Activated CD8-positive, alpha-beta memory T cell treated with anti-CD3 and anti-CD28 coated beads for 48 hours (primary cell): ENCODE measurements at places on chromosomes 13 and 19.

GRCh38 chr13:102176846-102177245, 225.0 kb downstream of the FGF14 start:
- no peak for DNase-seq

DNA sequence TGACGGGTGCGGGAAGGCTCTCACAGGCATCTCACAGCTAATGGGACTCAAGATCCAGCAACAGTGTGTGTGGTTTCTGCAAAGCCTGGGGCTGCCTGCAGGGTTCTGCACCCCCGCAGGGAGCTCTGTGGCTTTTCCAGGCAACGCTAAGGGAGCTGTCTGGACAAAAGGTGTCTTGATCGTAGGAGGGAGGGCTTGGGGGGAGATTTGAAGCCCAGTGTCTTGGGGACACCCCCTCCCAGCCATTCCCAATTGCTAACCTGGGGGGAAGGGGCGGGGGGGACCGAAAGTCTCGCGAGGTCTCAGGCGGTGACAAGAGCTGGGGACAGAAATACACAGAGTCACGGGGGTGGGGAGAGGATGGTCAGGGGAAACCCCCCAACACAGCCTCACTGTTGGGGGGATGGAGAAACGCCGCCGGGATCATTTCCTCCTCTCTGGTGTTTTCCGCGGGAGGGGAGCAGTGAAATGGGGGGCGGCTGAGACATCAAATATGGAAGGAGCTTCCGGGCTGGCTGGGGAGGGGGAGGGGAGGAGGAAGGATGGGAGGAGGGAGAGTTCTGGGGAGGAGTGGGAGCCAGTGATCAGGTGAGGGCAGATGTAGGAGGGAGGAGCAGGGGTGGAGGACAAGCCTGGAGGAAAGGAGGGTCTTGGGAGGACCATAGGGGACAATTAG, 13.3 kb downstream of the KCNC3 start:
- no peak for DNase-seq

GRCh38 chr13:29159871-29160270, 339.7 kb downstream of the MTUS2 start:
- DNase-seq, result no peak

GRCh38 chr19:35863018-35863417, 5.4 kb upstream of the APLP1 start:
- DNase-seq, result no peak

DNA sequence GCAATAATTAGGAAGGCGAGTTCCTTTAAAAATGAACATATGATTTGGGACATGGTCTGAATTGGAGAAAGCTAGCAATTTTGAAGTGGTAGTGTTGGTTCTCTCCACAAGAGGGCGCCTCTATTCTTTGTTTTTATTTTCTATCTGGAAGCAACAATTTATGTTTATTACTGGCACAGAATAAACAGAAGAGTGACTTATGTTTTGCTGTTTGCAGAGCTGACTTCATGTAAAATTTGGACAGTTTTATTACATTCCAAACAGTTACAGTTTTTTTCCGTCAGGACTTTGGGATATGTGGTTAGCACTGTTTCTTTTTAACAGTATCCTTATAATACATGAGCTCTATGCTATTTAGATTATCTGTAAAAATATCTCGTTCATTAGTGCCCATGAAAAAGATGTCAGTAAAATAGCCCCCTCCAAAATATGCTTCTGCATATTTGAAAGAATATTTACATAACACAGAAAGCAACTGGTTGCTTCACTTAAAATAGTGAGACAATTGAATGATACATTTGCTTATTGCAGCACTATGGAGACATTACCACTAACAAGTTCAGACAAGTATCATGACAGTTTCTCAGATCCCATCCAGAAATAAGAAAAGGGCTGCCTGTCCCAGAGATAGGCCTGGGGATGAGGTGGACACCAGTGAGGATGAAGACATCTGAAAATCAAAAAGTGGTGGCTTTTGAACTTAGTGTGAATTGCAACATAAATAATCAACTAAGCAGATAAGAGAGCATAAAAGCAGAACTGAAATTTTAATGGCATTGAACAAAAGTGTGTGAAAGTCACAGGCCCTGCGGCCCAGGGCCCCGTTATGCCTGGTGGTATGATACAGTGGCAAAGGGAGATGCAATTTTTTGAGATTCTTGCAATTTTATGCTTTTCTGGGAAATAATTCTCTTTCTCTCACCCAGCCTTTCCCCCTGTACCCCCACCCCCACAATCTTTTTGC, 32.3 kb upstream of the FGF9 start:
- DNase-seq, result no peak

GRCh38 chr19:1262623-1263123, 6.5 kb upstream of the CIRBP start:
- DNase-seq, result no peak

GRCh38 chr19:51327066-51328001, 14.6 kb downstream of the VSIG10L start:
- peak; percentile 65 for DNase-seq

DNA sequence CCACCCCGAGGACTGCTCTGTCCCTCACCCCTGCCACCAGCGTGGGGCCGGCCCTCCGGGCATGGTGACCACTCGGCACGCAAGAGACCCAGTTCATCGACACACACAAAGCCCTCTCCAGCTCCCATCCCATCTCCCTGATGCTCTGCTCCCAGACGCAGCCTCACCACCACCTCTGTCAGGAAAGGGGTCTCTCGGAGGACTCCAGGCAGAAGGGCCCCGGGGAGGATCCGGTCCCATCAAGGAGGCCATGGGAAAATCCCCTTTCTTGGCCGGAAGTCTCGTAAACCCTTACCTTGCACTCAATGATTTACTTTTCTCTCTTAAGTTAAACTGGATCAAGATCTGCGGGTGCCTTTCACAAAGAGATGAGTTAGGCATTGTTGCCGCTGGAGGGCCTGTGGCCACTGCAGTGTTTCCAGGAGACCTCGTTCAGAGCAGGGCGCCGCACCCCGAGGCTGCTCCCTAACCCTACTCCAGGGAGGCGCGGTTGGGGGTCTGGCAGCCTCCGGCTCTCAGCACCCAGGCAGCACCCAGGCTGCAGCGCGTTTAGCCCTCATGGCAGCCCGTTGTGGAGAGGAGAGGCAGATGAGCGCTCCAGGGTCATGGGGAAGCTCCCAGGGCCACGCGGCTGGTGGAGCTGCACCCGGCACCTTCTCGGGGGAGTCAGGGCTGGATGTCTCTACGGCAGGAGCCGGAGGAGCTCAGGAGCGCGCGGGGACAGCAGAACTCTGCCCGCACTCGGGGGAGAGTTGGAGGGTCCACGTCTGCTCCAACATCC, 31.0 kb downstream of the C2CD4C start:
- no peak for DNase-seq

DNA sequence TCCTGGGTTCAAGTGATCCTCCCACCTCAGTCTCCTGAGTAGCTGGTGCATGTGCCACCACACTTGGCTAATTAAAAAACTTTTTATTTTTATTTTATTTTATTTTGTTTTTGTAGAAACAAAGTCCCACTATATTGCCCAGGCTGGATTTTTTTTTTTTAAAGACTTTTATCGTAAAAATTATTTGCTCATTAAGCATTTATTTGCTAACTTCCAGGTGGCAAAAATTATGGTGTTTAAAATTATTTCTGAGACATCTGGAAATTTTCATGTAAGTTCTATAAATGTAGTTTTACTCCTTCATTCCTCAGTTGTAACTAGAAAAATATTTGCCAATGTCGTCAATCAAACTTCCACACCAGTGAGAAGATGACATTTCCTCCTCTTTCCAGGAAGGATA, 233.3 kb upstream of the DACH1 start:
- DNase-seq, result no peak

- no peak for DNase-seq
Observed at GRCh38 chr13:41981951-41982715, 21.2 kb upstream of the VWA8 start.

DNA sequence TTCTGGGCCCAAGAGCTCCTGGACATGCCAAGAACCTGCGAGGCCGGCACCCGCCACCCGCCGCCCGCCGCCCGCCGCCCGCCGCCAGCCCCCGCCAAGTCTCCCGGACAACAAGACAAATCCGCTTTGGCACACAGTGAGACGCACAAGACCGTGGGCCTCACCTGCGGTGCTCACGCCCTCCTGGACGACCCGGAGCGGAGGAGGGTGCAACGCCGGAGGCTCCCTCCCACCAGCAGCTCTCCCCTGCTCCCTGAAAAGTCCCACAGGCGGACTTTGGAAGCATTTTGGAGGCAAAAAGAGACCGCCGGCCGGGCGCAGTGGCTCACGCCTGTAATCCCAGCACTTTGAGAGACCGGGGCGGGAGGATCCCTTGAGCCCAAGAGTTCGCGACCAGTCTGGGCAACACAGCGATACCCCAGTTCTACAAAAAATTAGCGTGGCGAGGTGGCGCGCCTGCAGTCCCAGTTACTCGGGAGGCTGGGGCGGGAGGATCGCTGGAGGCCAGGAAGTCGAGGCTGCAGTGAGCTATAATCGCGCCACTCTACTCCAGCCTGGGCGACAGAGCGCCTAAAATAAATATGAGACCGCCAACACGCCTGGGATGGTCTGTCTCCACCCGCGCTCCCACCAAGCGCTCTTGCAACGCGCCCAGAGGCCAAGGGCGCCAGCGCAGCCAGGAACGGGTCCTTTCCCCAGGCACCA, 783 bp downstream of the RHPN2 start:
- no peak for DNase-seq

DNA sequence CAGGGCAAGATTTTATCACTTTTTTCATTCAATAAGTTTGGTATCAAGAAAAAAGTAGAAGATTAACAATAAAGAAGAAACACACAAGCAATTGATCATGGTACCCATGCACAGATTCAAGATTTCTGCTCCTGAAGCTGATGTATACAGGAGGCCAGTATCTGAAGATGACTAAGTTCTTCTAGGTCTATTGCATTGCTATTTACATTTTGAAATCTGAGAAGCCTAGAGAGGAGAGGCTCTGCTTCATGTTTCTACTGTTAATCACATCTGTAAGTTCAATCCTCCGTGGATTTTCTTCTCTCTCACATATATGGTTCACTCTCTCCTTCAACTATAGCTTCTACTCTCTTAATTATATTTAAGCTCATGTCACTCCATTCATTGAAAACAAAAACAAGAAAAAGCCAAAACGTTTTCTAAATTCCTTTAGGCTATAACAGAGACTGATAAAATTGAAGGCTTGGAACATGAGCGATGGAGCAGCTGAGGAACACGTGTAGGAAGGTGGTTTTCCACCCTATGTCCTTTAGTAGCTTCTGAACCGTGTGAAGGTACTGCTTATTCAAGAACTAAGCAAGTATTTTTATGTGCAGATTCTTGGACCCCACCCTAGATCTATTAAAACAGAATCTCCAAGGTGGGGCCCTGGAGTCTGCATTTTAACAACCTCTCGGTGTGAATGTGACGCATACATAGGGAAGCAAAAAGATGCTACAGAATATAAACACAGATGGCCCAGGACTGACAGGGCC, 198.2 kb downstream of the EFNB2 start:
- no peak for DNase-seq

GRCh38 chr19:15812060-15812722, 3.3 kb downstream of the OR10H1 start:
- no peak for DNase-seq

DNA sequence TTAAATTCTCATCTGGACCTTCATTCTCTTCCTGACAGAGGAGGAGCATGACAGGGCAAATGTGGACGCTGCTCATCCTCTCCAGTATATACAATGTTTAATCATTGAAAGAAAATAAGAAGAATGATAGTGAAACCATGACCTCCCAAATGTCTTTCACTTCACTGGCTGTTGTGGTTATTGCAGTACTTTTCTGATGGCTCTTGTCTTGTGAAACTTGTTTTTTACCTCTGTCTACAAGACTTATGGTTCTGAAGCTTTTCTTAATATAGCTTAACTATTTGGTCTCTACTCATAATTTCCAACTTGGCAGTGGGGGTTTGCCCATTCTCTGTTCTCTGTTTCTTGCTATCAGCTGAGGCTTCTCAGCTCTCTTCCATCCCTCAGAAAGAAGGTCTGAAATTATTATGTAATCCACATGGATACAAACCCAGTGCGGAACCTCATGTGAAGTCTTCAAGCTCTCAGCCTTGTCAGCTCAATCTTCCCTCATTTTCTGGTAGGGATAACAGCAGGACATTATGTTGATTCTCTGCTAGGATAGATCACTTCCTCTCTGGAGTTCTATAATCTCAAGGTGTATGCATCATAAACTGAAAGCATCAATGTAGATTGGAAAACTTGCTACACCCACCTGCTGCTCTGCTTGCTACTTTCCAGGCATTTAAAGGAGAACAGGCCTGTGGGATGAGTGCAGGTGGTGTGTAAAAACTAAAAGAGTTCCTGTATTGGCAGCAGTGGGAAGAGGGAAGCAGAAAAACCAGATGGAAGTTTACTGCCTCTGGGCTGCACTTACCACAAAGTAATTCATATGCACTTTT, 250.3 kb upstream of the HTR2A start:
- no peak for DNase-seq

DNA sequence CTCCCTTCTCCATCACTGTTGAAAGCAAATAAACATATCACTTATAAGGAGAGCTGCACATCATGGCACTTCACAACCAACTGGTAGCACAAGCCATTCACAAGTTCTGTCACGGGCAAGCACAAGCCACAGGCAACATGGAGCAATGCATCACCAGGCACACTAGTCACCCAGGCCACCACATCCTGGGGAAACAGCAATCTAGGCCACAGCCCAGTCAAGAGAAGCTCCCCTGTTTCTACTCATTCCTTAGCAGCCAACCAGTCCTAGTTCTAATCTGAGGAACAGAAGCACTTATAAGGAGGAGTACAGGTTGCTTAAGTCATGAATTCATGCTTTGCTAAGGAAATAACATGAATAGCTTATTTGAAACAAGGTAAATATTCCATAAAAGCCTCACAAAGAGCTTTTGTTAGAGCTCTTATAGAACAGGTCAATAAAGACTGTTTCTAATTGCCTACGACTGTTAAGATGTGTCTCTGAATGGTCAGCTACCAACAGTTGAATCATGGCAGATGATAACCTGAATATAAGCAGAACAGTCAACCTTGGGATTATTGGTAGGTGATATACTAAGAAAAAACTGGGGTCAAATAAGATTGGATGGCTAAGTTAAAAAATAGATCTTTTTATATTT, 169.0 kb downstream of the TBC1D4 start:
- DNase-seq, result peak; percentile 22

GRCh38 chr19:8965887-8966286, 44.3 kb downstream of the MUC16 start:
- no peak for DNase-seq
